ENCODE measurements at places on chromosomes 12 and 14. TPM values are rescaled to one million over a fixed set of nuclear protein-coding genes. Genes with fewer than 3 reads are reported as not detected.

GRCh38 chr14:30223385-30223785, 295.7 kb upstream of the PRKD1 start:
- peak; percentile 93 for DNase-seq

TRPV4 gene
- 0.92 TPM for total RNA-seq

SLC7A8 gene
- 0.46 TPM for total RNA-seq

DNA sequence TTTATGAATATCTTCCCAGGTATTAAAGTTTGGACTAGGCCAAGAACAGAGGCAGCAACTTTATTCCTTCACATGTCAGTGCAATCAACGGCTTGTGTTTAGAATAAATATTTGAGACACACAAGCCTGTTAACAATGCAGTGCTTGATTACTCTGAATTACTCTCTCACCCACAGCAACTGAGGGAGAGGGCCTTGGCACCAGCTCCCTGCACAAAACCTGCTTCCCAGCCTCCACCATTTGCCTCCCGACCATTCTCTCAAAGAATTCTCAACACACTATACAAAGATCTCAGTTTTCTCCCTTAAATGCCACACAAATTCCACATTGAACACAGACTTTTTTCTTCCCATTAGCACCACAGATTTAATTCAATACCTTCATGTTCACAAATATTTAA, 77.0 kb downstream of the STON2 start:
- no peak for DNase-seq

DNA sequence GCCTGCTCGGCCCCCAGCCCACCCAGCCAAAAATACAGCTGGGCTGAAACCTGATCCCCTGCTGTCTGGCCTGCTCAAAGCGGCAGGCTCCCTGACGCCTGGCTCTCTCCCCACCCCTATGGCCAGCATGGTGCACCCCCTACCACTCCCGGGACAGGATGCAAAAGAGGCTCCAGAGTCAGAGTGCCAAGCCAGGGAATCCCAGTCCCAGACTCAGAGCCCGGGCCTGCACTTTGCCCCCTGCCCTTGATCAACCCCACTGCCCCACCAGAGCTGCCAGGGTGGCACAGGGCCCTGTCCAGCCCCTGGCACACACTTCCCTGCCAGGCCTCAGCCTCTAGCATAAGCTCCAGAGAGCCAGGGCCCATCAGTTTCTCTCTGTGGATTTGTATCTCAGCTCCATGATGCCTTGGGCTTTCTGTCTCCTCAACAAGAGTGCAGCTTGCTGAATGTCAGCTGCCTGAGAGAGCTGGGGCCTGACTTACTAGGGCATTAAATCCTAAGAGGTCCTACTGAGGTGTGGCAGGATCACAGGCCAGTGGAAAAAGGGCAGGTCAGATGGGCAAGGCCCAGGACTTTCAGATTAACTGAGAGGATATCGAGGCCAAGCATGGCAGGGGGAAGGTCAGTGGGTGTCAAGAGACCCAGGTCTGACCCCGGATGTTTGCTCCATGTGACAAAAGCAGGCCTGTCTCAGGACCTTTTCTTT, 13.9 kb downstream of the ACVRL1 start:
- no peak for DNase-seq
